GM18507 (cell line): ENCODE measurements at places on chromosomes 5 and 9.

DNA sequence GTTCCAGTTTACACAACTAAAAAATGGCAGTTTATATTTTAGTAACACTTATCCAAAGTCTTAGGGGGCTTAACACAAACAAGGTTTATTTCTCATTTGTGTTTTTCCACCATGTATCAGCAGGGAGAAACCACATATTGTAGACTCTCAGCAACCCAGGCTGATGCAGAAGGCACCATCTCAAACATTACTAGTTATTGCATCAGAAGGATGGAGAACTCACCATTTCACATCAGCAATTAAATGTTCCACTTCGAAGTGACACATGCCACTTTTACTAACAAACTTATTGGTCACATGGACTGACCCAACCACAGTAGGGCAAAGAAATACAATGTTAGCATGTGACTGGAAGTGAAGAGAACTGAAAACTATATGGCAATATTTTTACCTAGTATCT lies 22.5 kb upstream of the SMC2 start:
- DNase-seq, result no peak

GRCh38 chr5:154727361-154727760 lies 27.8 kb upstream of the LARP1 start:
- DNase-seq, result no peak

DNA sequence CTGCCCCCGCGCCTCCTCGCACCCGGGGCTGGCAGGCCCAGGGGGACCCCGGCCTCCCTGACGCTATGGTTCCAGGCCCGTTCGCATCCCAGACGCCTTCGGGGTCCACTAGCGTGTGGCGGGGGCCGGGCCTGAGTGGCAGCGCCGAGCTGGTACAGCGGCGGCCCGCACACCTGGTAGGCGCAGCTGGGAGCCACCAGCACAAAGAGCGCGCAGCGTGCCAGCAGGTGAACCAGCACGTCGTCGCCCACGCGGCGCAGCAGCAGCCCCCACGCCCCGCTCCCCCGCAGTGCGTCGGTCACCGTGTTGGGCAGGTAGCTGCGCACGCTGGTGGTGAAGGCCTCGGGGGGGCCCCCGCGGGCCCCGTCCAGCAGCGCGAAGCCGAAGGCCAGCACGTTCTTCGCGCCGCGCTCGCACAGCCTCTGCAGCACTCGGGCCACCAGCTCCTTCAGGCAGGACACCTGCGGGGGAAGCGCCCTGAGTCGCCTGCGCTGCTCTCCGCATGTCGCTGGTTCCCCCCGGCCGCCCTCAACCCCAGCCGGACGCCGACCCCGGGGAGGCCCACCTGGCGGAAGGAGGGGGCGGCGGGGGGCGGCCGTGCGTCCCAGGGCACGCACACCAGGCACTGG lies 548 bp downstream of the TERT start:
- no peak for DNase-seq

GRCh38 chr5:52481201-52481600 lies 306.5 kb upstream of the ITGA1 start:
- no peak for DNase-seq

GRCh38 chr5:94833851-94834250 lies 215.4 kb downstream of the SLF1 start:
- no peak for DNase-seq
